ENCODE measurements at places on chromosomes 5 and 9.

GRCh38 chr9:134533850-134534588, 107.6 kb upstream of the COL5A1 start:
- DNase-seq, result no peak

- no peak for DNase-seq
These were observed 67.1 kb upstream of the UNC5A start for GRCh38 chr5:176743136-176743861.

- DNase-seq, result no peak
These were observed 107.8 kb downstream of the THBS4 start for GRCh38 chr5:80142996-80143395.

- peak; percentile 16 for DNase-seq
These were observed 57.9 kb upstream of the CCNG1 start for GRCh38 chr5:163379298-163380155.

DNA sequence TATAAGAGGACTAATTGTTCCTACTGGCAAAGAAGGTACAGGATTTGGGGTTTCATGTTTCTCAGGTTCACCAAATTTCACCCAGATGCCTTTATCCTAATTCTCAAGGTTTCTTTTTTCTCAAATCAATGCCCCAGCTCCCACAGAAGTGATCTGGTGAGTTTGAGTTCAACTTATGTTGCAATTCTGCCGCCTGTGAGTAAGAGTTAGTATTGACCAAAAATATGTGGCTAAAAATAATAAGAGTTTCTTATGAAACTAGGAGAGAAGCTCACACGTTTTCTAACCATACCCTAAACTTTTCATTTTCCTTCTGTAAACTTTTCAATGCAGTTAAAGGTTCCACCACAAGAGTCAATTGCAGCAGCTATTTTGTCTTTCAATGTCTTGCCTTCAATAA, 15.1 kb downstream of the SLCO6A1 start:
- DNase-seq, result no peak

- no peak for DNase-seq
These were observed 220.8 kb downstream of the KDM4C start for GRCh38 chr9:6978591-6978990.

DNA sequence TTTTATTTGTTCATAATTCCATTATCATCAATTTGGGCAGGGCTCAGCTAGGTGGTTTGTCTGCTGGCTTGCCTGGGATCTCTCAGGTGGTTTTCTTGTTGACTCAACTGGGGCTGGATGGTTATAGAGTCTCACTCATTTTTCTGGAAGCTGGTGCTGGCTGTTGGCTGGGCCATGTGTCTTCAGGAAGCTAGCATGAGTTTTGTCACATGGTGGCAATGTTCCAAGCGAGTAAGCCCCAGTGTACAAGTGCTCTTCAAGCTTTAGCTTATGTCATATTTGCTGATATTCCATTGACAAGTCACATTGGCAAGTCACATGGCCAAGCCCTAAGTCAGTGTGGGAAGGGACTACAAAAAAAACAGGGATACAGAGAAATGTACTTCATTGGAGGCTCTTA, 2.3 kb upstream of the RASEF start:
- DNase-seq, result no peak

DNA sequence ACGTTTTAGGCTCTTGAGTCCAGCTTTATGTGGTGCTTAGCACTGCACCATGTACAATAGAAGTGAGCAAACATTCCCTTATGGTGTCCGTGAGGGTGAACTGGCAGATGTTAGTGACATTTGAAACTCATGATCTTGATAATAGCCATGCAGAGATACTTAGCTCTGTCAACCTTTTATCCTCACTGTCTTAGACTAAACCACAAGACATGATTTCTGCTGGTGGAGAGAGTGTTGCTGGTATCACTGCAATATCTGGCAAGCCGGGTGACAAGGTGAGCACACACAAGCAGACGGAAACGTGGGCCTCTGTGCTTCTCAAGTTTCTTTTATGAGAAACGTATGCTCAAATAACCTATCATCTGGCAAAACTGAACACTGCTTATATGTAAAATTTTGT, 68.4 kb downstream of the CAST start:
- DNase-seq, result no peak

DNA sequence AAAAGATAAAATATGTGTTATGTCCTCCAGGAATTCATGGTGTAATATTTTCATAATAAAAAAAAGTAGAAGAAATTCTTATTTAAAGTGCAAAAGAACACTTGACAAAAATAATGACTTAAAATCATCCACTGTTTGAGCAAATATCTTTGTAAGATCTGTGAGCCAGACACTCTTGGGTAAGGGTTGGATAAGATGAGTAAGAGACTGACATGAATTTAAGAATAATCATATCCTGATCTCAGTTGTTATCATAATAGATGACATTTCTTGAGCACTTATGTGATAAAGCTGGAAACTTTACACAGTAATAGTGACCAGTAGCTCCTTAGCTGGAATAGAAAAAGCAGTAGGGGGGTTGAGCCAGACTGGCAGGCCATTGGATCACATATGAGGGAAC, 40.0 kb upstream of the ADRB2 start:
- DNase-seq, result no peak

DNA sequence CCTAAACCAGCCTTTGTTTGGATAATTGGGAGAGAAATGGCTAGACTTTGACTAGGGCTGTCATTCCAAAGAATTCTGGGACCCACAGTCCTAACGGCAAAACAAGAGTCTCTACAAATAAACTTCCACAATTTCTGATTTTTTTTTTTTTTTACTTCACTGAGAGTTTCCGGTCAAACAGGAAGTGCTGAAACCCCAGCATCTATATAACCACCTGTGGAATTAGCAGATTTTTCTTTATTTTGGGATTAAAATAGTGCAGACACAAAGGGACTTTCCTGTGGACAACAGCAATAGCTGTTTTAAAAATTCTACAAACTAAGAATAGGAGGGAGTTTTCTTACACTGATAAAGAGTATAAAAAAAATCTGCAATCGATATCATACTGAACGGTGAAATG, 157.4 kb downstream of the ARSB start:
- no peak for DNase-seq

GRCh38 chr9:133891741-133892140, 100.4 kb downstream of the VAV2 start:
- no peak for DNase-seq

DNA sequence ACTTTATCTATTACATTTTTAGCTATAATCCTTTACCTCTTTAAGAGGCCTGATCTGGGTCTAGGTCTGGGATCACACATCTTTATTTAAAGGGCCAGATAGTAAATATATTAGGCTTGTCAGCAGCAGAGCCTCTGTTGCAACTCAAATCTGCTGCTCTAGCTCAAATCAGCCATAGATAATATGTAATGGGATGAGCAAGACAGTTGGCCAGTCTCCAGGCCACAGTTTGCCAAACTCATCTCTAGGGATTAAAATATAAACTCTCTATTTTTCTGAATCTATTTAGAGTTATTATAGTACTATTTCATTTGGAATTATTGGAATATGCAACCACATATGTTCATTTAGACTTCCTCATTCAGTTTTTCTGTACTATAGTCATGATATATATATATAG, 115.9 kb upstream of the MINAR2 start:
- no peak for DNase-seq

- no peak for DNase-seq
These were observed 546.8 kb downstream of the LRRC70 start for GRCh38 chr5:63125392-63125791.

DNA sequence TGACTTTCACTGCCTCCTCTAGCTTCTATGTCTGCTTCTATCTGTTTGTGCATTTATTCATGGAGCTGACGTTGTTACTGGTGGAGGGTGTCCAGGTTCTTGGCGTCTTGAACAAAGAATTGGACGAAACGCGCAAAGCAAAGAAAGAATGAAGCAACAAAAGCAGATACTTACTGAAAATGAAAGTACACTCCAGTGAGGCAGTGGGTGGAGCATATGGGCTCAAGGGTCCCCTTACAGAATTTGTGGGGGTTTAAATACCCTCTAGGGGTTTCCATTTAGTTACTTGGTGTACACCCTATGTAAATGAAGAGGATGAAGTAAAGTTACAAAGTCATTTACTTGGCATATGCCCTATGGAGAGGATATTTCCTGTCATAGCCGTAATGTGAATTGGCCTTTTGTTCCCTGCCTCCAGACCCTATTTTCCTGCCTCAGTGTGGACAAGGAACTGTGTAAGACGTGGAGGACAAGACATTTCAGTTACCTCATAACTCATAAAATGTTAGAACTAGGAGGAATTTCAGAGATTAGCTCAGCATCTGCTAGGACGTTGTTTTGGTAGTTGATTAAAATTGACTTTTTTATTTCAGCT, 3.1 kb downstream of the POLR3G start:
- DNase-seq, result no peak

DNA sequence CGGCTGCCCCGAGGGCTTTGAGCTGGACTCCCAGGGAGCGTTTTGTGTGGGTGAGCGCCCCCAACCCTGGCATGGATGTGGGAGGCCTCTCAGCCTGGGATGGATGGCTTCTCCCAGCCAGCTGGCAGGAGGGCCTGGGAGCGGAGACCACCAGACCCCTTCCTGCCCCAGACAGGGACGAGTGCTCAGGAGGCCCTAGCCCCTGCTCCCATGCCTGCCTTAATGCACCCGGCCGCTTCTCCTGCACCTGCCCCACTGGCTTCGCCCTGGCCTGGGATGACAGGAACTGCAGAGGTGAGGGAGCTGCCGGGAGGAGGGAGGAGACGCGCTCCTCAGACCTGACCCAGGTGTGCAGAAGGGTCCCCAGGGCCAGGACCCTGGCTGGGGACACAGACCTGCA, 17.4 kb upstream of the ASS1 start:
- no peak for DNase-seq

GRCh38 chr9:90891308-90892040, 89.9 kb downstream of the SYK start:
- no peak for DNase-seq

DNA sequence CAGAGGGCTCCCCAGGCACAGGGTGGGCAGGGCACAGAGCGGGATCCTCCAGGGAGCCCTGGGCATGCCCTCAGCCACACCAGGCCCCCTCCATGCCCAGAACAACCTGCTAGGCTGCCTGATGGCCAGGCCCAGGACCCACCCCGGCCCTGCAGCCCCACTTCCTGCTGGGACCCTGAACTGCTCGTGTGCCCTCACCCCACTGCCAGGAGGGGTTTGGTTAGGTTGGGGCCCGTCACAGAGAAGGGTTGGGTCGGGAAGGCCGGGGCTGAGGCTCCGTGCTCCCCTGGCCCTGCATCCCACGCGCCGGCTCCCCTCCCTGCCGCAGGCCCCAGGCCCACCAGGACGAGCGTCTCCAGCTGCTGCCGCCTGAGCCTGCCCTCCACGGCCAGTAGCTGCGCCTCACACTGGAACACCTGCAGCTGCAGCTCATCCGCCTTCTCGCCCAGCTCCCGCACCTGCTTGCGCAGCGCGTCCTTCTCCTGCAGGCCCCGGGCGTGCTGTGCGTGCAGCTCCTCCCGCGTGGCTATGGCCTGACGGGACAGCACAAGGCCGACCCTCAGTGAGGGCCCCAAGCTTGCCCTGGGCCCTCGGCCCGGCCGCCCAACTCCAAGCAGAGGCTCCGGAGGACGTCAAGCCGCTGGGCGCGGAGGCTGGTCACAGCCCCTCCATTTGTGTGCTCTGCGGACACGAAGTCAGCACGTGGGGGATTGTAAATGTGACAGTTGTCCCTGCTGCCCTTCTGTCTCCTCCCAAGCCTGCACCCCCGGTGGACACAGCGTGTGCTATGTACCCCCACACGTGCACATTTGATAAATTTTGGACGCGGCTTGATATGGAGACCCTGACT, 4.0 kb upstream of the DNLZ start:
- DNase-seq, result no peak

- DNase-seq, result no peak
These were observed 62.3 kb downstream of the NR6A1 start for GRCh38 chr9:124708633-124709291.

DNA sequence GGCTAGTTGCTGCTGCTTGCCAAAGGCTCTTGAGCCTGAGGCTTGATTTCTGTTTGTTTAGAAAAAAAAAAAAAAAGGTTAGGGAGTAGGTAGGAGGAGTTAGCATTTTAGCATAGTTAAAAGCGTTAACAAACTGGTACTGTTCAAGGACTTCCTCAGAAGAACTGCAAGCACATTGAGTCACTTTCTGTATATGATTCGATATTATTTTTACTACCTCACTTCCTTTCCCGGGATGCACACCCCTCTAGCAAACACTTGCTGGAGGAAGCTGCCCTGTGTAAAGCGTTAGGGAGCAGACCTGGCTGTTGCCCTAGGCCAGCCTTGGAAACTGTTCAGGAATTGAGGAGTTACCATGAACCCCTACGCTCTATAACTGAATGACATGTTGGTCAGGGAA, 15.7 kb upstream of the CEP120 start:
- peak; percentile 70 for DNase-seq

GRCh38 chr5:89967771-89968444, 441.6 kb downstream of the CETN3 start:
- DNase-seq, result peak; percentile 8

DNA sequence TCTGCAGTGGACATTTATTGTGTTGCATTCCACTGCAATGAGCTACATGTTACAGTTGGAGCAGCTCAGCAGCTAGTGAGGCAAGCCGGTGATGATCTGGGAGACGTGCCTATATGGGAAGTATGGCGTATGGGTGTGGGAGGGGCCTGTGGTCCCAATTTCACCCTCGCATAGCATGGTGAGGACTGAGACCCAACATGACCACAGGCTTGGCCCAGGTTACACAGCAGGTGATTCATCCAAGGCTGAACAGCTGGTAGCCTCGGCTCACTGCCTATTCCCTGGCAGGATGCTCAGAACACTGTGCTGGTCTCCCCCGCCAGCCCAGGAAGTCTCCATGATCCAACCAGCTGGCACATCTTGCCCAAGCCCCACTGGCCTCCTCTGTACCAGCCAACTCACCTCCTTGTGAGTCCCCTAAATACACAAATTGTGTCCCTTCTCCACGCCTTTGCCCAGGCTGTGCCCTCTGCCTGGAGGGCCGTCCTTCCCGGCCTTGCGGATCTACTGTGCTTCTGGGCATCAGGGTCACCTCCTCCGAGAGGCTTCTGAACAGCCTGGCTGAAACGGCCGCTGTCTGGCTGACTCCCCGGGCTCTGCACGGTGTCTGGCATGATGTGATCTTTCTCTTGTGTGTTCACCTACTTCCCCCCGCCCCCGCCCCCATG, 81.4 kb downstream of the NSUN2 start:
- peak; percentile 47 for DNase-seq

DNA sequence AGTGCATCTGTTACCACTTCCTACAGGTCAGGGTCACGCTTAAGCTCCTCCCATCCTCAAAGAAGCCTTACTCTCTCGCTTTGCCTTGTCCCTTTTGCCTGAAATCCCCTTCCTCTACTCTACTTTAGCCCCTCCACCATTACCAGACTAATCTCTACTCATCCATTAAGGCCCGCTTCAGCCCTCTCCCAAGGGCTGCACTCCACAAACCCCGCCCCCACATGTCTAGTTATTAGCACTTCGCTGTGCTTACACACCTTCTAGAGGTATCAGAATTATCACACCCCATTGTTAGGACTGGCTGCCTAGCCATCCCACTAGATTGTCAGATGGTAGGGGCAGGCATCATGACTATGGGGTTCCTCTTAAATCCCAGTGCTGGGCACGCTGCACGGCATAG, 565.7 kb upstream of the WWC1 start:
- DNase-seq, result no peak

- DNase-seq, result no peak
These were observed 136.3 kb downstream of the CEP120 start for GRCh38 chr5:123286891-123287290.

- no peak for DNase-seq
These were observed 4.1 kb downstream of the GLRX start for GRCh38 chr5:95818181-95819147.

- peak; percentile 75 for DNase-seq
These were observed 456.6 kb downstream of the RAB3C start for GRCh38 chr5:59039296-59040023.

Data from NCI-H226 (cell line).